ENCODE measurements at places on chromosomes 13 and 19. TPM values are rescaled to one million over a fixed set of nuclear protein-coding genes. Genes with fewer than 3 reads are reported as not detected.

Gene C1QTNF9
- not detected for total RNA-seq

Gene SEMA6B
- total RNA-seq, result 6.0 TPM

Gene MEDAG
- 10.3 TPM for total RNA-seq

Gene ZNF880
- total RNA-seq, result 15.2 TPM

Gene CFAP97D2
- total RNA-seq, result not detected

Gene ZIC2
- not detected for total RNA-seq

Gene CGB3
- not detected for total RNA-seq

Gene NKPD1
- total RNA-seq, result 52.1 TPM

Gene CBY2
- total RNA-seq, result not detected

Gene CEACAM6
- 8.7 TPM for total RNA-seq

Gene ICAM4
- total RNA-seq, result not detected

Gene PTH2
- not detected for total RNA-seq

Gene PDCD5
- total RNA-seq, result 68.2 TPM

Gene SOX1
- total RNA-seq, result not detected

Gene HPN
- total RNA-seq, result 2.0 TPM

Gene DNAJC3
- total RNA-seq, result 37.7 TPM

Gene PPM1N
- total RNA-seq, result 4.7 TPM

Gene NTF4
- total RNA-seq, result 9.3 TPM

Gene RASA3
- total RNA-seq, result 27.3 TPM

Gene SUCLA2
- 37.7 TPM for total RNA-seq

Gene IRGC
- total RNA-seq, result not detected

Gene KASH5
- total RNA-seq, result not detected

Gene ERFL
- 0.16 TPM for total RNA-seq

Gene C19orf85
- not detected for total RNA-seq

Gene ZNF565
- total RNA-seq, result 4.5 TPM

Gene HRC
- total RNA-seq, result 1.1 TPM

Gene RGL3
- 2.2 TPM for total RNA-seq
